Hypothalamus (tissue), 51 donors: ENCODE measurements at places on chromosomes 7 and 10.

DNA sequence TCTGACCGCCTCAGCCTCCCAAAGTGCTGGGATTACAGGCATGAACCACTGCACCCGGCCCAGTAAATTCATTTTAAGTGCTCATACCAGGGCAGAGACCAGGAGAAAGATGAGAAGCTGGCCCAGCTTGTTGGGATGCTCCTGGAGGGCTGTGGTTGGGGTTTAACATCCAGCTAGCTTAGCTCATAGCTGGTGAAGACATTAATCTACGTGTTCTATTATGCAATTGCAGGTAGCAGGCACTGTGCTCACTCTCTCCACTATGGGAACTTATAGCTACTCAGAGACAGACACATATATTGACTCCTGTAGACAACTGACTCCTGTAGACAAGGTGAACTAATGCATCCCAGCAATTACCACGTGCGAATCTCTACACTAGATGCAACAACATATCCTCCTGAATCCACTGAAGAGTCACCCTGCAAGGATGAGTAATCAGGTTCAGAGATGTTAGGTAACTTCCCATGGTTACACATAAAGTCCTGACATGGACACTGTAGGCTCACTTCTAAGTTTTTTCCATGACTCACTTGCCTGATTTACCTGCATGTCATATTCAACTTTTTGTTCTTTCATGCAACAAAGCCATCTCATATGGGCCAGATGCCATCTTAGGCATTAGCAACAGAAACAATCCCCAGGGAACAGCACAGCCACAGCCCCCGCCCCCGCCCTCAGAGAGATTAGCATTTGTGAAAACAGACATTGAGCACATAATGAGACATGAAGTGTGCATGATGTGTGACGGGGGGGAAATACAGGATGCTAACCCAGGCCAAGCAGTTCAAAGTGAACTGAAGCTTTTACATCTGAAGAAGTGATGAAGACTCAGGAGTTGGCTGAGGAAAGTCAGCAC, 37.2 kb downstream of the ERLIN1 start:
- no peak for DNase-seq

DNA sequence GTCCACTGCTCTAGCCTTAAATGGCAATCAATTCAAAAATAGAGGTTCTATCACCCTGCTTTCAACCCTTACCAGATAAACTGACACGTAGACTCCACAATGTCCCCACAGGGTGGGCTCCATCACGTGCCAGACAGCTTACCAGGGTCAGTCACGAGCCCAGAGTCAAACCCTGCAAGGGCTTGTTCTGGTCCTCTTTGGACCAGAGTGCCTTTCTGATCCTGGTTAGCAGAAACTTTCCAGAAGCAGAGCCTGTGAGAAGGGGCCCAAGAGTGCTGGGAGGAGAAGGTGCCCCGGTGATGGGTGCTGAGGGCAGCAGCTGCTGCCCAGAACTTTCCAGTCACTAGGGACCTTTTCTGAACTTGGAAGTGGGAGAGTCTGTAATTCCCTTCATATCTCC, 354 bp upstream of the GIMAP5 start:
- DNase-seq: no peak

DNA sequence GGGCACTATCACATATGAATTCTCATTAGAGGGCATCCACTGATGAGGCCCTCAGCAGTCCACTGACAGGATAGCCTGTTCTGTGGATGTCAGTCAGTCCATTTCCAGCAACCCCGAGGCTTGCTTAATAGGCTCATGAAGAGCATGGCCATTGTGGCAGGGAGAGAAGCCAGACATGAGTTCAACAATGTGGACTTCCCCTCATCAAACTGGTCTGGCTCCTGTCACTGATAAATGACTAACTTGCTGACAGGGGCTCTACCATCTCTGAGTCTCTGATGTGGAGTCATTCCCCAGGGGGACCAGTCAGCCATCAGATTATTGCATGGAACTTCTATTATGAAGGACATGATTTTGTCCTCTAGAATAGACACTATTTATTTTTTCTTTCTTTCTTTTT, 19.8 kb upstream of the TRIL start:
- DNase-seq: no peak

DNA sequence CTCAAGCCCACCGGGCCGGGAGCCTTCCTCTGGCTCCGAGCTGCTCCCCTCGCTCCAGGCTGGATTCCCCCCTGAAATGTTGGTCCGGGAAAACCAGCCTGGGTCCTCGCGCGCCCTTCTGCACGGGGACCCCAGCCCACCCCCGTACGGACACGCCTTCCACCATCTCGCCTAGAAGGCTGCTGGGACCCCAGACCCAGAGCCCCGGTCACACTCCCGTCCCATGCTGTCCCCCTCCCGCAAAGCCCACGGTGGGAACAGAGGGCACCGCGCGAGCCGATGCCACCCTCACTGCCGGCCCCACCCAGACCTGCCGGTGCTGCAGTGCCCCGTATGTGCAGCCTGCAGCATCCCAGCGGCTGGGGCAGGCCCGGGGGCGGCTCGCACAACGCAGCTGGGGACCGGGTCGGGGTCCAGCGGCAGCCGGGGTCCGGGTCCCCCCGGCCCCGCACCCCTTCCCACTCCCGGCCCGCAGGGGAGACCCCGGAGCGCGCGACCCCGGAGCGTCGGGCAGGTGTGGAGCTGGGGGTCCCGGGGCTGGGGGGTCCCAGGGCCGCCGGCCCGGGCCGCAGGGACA, 871 bp downstream of the SPOCK2 start:
- no peak for DNase-seq

GRCh38 chr10:30386801-30387588, 37.9 kb upstream of the MTPAP start:
- DNase-seq: no peak
